ENCODE measurements at places on chromosomes 3 and 15. TPM values are rescaled to one million over a fixed set of nuclear protein-coding genes. Genes with fewer than 3 reads are reported as not detected.

DNA sequence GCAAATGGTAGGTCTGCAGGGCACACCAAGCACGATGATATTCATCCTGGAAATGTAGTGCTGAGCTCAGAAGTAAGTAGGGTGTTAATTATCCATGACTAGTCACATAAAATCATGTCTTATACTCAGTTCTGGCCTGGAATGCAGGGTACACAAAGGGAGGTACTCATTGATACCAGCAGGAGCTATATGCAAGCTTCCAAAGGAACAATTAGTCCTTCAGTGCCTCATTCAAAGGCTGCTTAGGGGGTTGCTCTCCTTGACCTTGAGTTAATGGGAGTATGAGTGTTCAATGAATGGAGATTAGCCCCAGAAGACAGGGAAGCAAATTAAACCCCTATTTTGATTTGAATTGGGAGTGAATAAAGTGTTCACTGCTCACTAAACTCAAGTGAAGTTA is 38.3 kb downstream of the CNTN6 start:
- no peak for DNase-seq
- no peaks in the 10 kb centered on the region for H3K27me3 ChIP-seq
- H3K4me1 ChIP-seq: no peaks in the 10 kb centered on the region
- H3K27ac ChIP-seq: no peak overlapping the region
- H3K36me3 ChIP-seq: no peaks in the 10 kb centered on the region

The AMT gene
- total RNA-seq: 4.8 TPM

- no peaks in the 10 kb centered on the region for H3K27me3 ChIP-seq
- no peak for DNase-seq
- H3K4me3 ChIP-seq: no peak overlapping the region
- no peak overlapping the region for H3K27ac ChIP-seq
- H3K4me1 ChIP-seq: no peaks in the 10 kb centered on the region
These were observed 48.8 kb downstream of the PIK3CB start for GRCh38 chr3:138785951-138786350.

DNA sequence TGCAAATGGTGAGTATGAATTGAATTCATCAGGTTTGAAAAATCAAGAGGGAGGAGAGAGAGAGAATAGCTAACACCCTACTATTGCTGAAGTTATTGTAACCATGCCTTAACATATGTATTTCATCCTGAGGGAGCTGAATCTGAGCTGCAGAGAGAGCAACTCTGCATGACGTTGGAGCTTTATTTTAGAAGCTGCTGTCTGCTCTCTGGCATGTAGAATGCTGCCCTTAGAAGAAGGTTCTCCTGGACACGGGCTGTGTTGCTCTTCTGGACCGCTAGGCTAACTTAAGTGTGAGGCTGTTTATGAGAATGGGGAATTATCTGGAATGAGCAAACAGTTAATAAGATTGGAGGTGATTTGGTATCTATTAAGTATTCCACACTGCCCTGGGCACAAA is 814.6 kb downstream of the AGBL1 start:
- no peaks in the 10 kb centered on the region for H3K4me1 ChIP-seq
- no peak overlapping the region for H3K4me3 ChIP-seq
- no peaks in the 10 kb centered on the region for H3K36me3 ChIP-seq
- no peak for DNase-seq
- no peaks in the 10 kb centered on the region for H3K27me3 ChIP-seq
- H3K27ac ChIP-seq: no peak overlapping the region

DNA sequence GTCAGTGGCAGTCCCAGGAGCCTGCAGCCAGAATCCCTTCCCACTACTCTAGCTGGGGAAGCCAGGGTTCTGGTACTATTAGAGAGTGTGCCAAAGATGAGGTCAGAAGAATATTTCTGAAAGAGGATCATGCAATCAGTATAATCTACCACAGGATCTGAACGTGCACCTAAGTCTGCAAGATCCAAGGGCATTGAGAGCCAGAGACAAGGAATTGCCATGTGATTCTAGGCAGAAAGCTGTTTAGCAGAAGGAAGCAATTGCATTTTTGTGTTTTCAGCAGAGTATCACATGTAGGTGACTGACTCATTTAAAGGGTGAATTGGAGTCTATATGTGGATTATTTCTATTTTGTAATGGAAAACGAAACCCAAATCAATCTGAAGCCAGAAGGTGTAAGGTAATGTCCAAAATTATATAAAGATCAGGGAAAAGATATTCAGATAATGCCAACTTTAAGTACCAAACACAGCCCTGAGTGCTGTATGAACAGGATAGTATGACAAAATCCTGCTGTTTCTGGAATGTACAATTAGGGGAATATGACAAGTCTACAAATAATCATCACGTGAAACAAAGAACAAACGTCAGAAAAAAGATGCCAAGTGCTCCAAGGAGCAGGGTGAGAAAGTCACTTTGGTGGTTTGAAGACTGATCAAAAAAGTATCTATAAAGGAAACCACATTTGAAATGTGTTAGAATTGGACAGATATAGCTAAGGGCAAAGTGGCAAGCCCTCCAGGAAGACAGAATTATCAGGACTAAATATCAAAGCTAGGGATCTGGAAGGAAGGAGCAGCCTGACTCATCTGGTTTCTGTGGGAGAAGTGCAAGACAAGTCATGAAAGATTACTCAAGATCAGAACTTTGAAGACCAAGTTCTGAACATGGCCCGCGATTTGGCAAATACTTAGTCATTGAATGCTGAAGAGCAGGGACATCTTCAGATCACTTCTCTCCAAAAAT is 1036.6 kb downstream of the NTRK3 start:
- H3K4me1 ChIP-seq: no peaks in the 10 kb centered on the region
- DNase-seq: no peak
- H3K27me3 ChIP-seq: no peaks in the 10 kb centered on the region
- no peak overlapping the region for H3K27ac ChIP-seq
- H3K4me3 ChIP-seq: no peak overlapping the region

DNA sequence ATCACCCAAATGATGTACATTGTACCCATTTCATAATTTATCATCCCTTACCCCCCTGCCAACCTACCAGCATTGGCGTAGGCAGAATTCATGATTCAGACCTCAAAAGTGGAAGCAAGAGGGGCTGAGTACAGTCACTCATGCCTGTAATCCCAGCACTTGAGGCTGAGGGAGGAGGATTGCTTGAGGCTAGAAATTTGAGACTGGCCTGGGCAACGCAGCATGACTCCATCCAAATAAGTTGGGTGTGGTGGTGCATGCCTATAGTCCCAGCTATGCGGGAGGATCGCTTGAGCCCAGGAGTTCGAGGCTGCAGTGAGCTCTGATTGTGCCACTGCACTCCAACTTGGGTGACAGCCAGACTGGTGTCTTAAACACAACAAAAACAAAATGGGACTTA is 10.4 kb downstream of the TTC14 start:
- H3K27me3 ChIP-seq: no peaks in the 10 kb centered on the region
- no peak overlapping the region for H3K27ac ChIP-seq
- H3K4me1 ChIP-seq: no peaks in the 10 kb centered on the region
- no peak for DNase-seq
- no peak overlapping the region for H3K4me3 ChIP-seq

The GOLGA8O gene
- total RNA-seq: 0.49 TPM

- no peaks in the 10 kb centered on the region for H3K36me3 ChIP-seq
- no peaks in the 10 kb centered on the region for H3K27me3 ChIP-seq
- no peaks in the 10 kb centered on the region for H3K4me1 ChIP-seq
- no peak overlapping the region for H3K4me3 ChIP-seq
- no peak for DNase-seq
These were observed 156.0 kb downstream of the FNDC3B start for GRCh38 chr3:172195407-172195754.

DNA sequence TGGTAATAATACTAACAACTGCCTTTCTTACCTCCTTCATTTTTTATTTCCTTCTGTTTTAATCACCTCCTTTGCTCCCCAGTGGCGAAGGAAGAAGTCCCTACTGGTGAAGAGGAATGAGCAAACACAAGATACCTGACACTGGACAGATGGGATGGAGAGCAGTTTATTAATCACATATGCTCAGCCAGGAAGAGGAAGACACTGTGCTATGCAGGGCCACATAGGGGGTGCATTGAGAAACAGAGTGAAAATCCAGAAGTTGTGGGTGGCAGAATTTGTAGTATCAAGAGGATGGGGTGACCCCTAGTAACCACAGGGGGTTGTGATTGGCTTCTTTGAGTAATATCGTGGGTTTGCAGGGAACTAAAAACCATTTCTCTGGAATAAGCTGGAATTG is 1041.9 kb downstream of the OTOL1 start:
- H3K4me3 ChIP-seq: no peak overlapping the region
- H3K27ac ChIP-seq: no peak overlapping the region
- no peaks in the 10 kb centered on the region for H3K27me3 ChIP-seq
- H3K4me1 ChIP-seq: no peaks in the 10 kb centered on the region
- no peak for DNase-seq
- H3K36me3 ChIP-seq: no peaks in the 10 kb centered on the region

GRCh38 chr3:162365066-162365719 is 868.6 kb downstream of the OTOL1 start:
- H3K27ac ChIP-seq: no peak overlapping the region
- no peaks in the 10 kb centered on the region for H3K27me3 ChIP-seq
- H3K36me3 ChIP-seq: no peaks in the 10 kb centered on the region

GRCh38 chr3:123431007-123431657 is 17.8 kb downstream of the ADCY5 start:
- no peak overlapping the region for H3K27ac ChIP-seq
- H3K4me1 ChIP-seq: no peaks in the 10 kb centered on the region
- no peaks in the 10 kb centered on the region for H3K36me3 ChIP-seq
- H3K27me3 ChIP-seq: peaks cover 19% of the 10 kb centered on the region
- no peak overlapping the region for H3K4me3 ChIP-seq
- no peak for DNase-seq

GRCh38 chr3:184341925-184342324 is 4.5 kb downstream of the FAM131A start:
- peaks cover 9% of the 10 kb centered on the region for H3K36me3 ChIP-seq
- no peak for DNase-seq
- no peak overlapping the region for H3K4me3 ChIP-seq
- peaks cover 24% of the 10 kb centered on the region for H3K4me1 ChIP-seq

- H3K4me3 ChIP-seq: no peak overlapping the region
- peaks cover 3% of the 10 kb centered on the region for H3K4me1 ChIP-seq
- H3K27me3 ChIP-seq: no peaks in the 10 kb centered on the region
- no peak for DNase-seq
- no peaks in the 10 kb centered on the region for H3K36me3 ChIP-seq
These were observed 130.1 kb downstream of the PTPRG start for GRCh38 chr3:61691466-61691865.

DNA sequence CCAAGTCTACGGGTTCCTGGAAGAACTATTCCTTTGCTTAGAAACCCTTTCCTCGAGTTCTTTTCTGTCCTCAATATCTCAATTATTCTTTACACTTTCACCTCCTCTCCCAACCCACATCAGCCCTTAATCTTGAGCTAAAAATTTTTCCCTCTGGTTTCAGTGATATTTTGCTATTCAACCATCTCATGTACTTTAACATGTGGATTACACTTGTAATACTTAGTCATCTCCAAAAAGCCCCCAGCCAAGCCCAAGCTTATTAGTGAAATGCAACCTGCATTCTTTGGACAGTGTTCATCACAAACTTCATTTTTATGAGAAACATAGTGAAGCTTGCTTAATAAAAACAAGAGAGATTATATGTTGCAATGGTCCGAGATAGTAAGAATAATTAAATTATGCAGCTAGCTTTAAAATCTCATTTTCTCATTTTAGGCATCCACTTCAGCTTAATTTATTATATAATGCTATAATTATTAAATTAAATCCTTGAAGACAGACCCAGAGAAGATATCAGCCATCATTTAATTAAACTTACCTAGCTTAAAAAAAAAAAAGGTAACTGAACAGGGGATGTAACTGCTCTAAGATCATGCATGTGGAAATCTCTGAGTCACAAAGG is 534.5 kb upstream of the TBL1XR1 start:
- H3K36me3 ChIP-seq: no peaks in the 10 kb centered on the region
- H3K27me3 ChIP-seq: no peaks in the 10 kb centered on the region
- H3K4me1 ChIP-seq: no peaks in the 10 kb centered on the region
- H3K4me3 ChIP-seq: no peak overlapping the region
- no peak overlapping the region for H3K27ac ChIP-seq

DNA sequence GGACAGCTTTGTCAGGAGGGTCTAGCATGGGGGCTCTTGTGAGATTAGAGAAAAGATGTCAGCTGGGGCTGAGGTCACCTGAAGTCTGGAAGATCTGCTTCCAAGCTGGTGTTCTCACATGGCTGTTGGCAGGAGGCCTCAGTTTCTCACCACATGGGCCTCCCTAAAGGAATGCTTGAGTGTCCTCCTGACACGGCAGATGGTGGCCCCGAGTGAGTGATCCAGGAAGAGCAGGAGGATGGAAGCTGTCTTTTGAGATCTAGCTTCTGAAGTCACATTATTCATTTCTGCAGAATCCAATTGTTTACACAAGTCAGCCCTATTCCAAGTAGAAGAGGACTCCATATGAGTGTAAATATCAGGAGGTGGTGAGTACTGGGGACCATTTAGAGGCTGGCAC is 344.0 kb upstream of the PROK2 start:
- peaks cover 11% of the 10 kb centered on the region for H3K4me1 ChIP-seq
- no peak for DNase-seq

The PLA1A gene
- not detected for total RNA-seq

The PLA2G4D gene
- 0.34 TPM for total RNA-seq

The TEX55 gene
- total RNA-seq: not detected

The GPR171 gene
- total RNA-seq: not detected

The P4HTM gene
- 60.5 TPM for total RNA-seq

The GOLGA8T gene
- total RNA-seq: not detected

The IGSF10 gene
- 0.02 TPM for total RNA-seq

DNA sequence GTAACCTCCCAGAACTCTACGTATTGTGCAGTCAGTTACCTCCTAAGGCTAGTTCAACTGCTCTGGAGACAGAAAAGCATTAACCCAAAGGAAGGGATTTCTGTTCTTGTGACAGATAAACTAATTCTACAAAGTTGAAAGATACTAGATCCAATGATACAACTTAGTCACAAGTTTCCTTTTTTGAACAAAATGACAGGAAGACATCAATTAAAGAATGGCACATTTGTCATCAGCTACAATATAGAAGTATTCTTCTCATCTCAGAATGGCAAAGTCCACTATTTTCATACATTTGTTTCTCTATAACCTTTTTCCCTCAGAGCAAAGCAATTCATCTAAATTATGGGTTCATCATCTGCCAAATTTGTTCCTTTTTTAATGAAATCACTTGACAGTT is 43.7 kb downstream of the ISL2 start:
- H3K4me1 ChIP-seq: peaks cover 4% of the 10 kb centered on the region
- no peak overlapping the region for H3K4me3 ChIP-seq

DNA sequence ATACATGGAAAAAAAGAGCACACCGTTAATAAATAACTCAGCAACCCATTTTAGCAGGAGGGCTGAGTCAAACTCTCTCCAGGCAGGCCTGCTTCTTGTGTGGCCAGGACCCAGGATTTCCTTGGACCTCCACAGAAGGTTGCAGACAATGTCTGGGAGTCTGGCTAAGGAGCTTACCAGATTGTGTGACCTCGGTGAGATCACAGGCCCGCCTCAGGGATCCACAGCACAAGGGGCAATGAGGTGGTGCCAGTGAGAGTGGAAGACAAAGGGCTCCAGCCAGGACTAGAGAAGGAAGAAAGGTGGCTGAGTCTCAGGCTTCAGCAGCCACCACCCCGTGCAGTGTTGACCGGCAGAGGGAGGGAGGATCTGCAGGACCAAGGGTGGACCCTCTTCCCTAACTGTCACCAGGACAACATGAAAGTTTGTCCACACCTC is 32.2 kb upstream of the SEC22A start:
- H3K4me3 ChIP-seq: no peak overlapping the region
- no peaks in the 10 kb centered on the region for H3K4me1 ChIP-seq
- H3K27ac ChIP-seq: no peak overlapping the region
- no peak for DNase-seq
- H3K36me3 ChIP-seq: peaks cover 8% of the 10 kb centered on the region

The PIERCE2 gene
- 2.0 TPM for total RNA-seq

Measured in HCT116 (cell line).